NCI-H1105 (cell line): ENCODE measurements at places on chromosomes 13 and 19.

DNA sequence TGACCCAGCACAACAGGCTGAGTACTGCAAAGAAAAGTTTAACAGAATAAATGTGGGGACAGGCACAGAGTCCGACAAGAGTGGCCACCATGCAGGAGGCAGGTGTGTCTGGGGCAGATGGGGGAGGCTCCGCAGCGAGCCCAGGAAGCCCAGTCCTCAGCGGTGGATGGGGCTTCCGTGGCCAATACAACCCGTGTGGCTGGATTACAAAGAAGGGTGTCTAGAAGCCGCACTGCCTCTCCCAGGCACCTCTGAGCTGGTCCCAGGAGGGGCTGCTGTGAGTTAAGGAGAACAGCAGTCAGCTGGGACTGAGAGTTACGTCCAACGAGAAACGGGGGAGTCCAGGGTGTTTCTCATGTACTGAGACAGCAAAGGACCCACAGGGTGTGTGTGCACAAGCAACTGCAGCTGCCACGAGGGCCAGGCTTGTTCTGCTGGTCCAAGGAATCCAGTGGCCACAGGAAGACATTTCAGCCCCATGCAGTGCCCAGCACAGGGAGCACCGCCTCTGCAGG, 70.2 kb downstream of the SPACA7 start:
- DNase-seq: no peak

DNA sequence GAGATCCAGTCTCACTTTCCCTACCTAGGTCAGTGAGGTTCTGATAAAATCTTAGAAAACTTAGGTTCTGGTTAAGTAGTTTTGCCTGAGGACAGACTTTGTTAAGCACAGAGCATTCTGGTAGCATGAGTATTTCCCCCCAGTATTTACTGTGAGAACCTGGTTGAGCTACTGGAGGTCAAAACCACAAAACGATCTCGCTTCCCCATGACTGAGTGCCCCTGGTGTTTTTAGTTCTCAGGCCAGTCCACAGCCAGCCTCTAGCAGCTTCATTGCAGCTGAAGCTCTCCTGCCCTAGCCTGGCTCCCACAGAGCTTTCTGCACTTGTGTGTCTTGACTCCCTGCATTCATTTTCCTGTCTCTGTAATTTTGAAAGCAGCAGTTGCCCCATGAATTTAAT, 1138.2 kb downstream of the UQCRFS1 start:
- no peak for DNase-seq

- DNase-seq: peak; percentile 10
These were observed 39.1 kb downstream of the PCDH8 start for GRCh38 chr13:52809310-52809769.

- no peak for DNase-seq
These were observed 16.9 kb downstream of the CBY2 start for GRCh38 chr13:45718992-45719391.

DNA sequence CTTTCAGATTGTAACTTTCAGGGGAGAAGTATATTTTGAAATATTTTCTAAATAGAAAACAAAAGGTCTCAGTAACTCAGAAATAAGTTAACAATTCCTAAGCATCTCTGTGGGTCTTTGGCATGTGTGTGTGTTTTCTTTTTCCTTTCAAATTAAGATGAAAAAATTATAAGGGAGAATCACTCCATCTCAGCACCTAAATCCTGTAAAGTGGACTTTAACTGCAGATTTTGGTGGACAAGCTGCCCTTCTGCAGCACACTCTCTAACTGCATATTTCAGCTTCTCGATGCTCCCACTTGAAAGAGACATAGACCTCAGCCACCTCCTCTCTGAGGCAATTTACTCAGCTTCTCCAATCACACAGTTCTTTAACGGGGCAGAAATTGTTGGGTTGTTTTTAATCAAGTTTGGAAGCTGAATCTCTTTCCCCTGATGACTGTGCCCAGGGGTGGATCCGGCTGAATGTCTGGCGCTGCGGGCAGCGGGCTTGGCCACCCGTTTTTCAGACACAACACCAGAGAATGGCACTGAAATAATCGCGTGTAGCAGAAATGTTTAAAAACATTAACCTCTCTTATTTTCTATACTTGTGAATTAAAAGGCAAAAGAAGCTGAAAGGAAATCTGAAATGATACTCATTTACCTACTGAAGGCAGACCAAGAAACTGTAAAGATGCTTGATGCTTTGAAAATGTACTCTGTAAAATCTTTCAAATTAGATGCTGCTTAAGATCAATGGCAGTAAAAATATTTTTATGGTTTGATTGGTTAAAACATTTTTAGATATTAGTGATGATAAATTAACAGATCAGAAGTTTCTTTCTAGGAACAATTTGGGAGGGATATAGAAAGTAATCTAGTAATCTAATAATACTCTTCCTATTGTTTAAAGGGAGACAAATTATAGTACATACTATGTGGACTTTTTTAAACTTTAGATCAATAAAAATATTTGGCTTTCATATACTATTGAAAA, 12.4 kb downstream of the ZIC2 start:
- DNase-seq: no peak

DNA sequence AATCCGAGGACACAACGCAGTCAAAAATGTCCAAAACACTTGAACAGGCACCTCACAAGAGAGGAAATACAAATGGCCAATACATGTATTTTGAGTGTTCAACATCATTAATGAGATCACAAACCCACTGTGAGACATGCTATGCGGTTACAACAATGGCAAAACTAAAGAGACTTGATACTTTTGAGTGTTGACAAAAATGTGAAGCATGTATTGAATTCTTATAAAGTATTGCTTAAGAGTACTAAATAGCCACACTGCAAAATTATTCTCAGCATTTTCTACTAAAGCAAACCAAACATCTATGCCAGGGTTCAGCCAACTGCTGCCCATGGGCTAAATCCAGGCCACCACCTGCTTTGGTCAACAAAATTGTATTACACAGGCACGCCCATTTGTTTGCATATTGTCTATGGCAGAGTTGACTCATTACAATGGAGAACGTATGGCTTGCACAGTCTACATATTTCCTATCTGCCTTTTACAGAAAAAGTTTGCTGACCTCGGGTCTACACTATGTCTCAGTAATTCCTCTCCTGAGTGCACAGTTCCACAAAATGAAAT, 135.3 kb downstream of the B3GLCT start:
- DNase-seq: no peak

- DNase-seq: no peak
These were observed 79.6 kb upstream of the POMP start for GRCh38 chr13:28579322-28579721.

- no peak for DNase-seq
These were observed 26.5 kb downstream of the LTBP4 start for GRCh38 chr19:40627486-40628279.

- DNase-seq: no peak
These were observed 470.7 kb downstream of the ZNF536 start for GRCh38 chr19:30842926-30843325.

GRCh38 chr19:13190781-13191540, 40.8 kb downstream of the IER2 start:
- DNase-seq: no peak

DNA sequence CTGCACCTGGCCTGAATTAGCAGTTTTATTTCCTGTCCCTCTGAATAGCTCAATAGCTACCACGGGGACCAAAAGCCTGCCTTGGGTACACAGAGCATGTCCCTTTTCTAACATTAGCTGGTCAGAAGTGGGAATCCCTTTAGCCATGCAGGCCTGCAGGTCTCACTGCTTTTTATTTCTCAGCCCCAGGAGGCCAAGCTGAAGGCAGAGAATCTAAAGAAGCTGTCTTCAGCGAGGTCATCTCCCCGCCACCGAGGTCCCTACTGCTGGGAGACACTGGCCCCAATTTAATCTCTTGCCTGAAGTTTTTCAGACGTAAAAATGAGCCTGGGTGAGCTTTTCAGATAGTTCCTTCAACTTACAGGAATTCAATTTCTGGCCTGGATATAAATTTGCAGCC, 40.7 kb downstream of the PIN1 start:
- no peak for DNase-seq

DNA sequence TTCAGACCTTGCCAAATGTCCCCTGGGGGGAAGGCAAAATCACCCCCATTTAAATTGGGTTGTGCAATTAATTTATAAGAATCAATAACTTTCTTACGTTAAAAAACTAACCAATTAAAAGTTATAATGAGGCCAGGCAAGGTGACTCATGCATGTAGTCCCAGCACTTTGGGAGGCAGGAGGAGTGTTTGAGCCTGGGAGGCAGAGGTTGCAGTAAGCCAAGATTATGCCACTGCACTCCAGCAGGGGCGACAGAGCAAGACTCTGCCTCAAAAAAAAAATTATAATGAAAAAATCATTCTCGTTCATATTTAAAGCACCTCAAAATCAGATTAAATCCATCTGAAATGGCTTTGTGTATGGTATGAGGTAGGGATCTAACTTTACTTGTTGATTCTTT, 18.4 kb upstream of the SIGLEC14 start:
- no peak for DNase-seq

GRCh38 chr13:44350775-44351504, 22.7 kb upstream of the SERP2 start:
- no peak for DNase-seq

DNA sequence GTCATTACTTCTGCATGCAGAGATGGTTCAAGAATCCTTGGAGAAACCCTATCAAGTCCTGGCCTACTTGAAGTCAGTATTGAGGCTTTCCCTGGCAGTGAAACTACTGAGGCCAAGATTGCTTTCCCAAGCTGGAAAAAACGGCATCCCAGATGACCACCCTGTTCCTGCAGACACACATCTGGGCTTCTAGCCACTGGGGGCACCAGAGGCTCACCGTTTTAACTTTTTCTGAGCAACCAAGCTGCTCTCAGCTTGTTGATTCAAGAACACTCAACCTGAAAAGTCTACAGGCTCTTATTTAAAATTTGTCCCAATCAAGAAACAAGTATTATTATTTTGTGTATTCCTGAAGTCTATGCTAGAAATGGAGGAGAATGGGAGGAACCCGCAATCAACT, 66.6 kb downstream of the SPRYD7 start:
- no peak for DNase-seq

DNA sequence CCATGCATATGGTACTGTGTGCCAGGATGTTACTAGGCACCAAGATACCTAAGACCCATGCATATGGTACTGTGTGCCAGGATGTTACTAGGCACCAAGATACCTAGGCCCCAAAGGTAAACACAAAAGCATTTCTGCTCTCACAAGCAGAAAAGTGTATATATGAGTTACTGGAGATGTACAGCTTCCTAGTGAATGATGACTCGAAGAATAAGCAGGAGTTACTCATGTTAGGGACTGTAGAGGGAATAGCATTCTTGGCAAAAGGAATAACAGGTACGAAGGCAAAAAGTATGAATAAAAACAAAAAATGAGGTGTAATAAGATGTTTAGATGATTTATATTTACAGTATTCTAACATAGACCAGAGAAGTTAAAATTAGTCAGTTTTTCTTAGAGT, 383.7 kb downstream of the DIAPH3 start:
- no peak for DNase-seq

GRCh38 chr13:25324100-25324499, 22.7 kb downstream of the NUP58 start:
- no peak for DNase-seq

DNA sequence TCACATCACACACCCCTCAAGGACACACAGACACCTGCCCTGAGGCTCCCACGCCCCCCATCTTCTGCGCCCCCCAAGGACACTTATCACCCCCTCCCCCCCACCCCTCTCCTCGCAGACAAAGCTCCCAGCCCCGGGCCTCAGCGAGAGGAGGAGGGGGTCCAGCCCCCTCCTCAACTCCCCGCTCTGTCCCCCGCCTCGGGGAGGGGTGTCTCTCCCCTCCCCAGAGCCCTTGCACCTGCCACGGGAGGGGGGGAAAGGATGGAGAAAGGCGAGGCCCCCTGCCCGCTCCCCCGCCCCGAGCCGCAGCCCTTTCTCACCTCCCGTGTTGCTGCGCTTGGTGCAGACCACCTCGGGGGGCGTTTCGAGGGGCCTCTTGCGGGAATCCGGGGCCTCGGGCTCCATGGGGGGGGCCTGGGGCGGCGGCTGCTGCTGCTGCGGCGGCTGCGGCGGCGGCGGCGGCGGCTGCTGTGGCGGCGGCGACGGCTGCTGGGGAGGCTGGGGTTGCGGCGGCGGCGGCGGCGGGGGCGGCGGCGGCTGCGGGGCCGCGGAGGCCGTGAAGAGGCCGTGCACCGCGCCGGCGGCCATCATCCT, 621 bp downstream of the NOVA2 start:
- DNase-seq: no peak

GRCh38 chr19:38793177-38793576, 4.2 kb downstream of the LGALS7B start:
- DNase-seq: no peak

GRCh38 chr13:75440100-75440499, 41.9 kb downstream of the TBC1D4 start:
- no peak for DNase-seq

GRCh38 chr19:9705836-9706235, 30.9 kb upstream of the ZNF562 start:
- no peak for DNase-seq

DNA sequence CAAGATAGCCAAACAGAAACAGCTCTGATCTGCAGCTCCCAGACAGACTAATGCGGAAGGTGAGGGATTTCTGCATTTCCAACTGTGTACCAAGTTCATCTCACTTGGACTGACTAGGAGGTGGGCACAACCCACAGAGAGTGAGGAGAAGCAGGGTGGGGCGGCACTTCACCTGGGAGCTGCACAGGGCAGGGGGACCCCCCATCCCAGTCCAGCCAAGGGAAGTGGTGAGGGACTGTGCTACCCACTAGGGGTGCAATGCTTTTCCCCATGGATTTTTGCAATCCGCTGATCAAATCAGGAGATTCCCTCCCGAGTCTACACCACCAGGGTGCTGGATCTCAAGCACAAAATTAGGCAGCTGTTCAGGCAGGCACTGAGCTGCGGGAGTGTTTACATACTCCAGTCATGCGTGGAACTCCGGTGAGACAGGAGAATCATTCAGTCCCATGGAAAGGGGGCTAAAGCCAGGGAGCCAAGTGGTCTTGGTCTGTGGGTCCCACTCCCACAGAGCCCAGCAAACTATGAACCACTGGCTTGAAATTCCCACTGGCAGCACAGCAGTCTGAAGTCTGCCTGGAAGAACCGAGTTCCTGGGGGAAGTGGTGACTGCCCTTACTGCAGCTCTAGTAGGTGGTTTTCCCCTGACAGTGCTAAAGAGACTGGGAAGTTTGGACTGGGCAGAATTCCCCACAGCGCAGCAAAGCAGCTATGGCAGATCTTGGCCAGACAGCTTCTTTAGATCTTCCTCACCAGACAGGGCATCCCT, 85.1 kb upstream of the UFM1 start:
- no peak for DNase-seq

DNA sequence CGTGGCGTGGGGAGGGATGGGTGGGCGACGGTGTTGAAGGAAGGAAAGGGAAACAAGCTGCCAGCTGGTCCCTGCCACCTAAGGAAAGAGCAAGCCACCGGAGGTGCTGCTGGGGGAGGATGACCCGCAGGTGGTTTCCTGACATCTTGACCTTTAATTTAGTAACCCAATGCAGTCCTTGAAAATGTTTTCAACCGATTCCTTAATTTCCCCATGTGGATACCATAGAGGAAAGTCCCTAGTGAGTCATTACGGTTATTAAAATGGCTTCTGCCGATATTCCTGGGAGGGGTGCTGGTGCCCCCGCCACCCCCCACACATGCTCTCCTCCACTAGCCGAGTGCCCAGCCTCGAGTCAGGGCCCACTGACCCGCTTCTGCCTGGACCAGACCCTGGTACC, 6.3 kb upstream of the ANKRD10 start:
- DNase-seq: no peak

GRCh38 chr13:110799246-110800236, 86.0 kb downstream of the ING1 start:
- DNase-seq: no peak

GRCh38 chr13:107361666-107362065, 793.7 kb upstream of the ARGLU1 start:
- no peak for DNase-seq

- DNase-seq: no peak
These were observed 5.2 kb downstream of the AKT2 start for GRCh38 chr19:40279761-40280607.
